Activated CD4-positive, CD25-positive, alpha-beta regulatory T cell treated with anti-CD3 and anti-CD28 coated beads, Interleukin-2, amount 50 U/mL, for 72 hours (primary cell): ENCODE measurements at places on chromosomes 13 and 19.

DNA sequence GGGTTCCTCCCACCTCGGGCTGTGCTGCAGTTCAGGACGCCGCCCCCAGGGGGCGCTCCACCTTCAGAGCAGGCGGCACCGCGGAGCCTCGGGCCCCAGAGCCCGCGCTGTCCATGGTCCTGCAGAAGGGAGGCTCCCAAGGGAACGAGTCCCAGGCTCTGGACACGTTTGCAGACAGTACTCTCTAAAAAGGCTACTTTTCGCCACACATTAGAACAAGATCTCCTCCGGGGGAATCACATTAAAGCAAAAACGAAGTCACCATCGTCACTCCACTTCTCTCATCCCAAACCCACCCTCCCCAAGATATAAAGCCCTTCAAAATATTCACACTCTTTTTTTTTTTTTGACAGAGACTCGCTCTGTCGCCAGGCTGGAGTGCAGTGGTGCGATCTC lies 4.6 kb upstream of the SIGLEC10 start:
- peak; percentile 98 for DNase-seq

DNA sequence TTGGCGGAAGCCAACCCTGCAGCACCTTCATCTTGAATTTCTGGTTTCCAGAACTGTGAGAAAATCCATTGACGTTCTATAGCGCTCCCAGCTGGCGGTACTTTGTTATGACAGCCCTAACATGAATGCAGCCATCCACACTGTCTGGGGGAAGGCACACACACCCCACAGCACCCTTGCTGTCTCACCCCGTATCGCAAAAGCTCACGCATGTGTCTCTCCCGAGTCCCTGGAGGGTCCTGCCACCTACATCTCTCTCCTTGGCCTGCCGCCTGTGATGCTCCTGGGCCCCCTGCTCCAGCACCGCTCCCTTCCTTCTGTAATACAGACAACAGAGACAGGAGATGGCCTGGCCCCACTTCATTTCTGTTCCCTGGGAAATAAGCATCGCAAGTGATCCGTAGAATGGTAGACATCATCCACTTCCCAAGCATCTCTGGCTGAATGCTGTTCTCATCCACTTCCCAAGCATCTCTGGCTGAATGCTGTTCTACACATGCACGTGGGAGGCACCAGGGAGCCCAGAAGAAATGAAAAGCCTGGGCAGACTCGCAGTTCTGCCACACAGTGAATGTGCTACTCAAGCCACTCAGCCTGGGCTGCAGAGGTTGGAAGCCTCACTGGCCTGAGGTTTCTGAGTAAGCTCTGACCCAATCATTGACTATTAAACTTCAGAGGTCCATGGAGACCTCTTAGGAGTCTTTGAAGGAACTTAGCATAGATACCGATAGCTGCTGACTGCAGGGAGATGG lies 29.6 kb downstream of the EPN1 start:
- DNase-seq = no peak

DNA sequence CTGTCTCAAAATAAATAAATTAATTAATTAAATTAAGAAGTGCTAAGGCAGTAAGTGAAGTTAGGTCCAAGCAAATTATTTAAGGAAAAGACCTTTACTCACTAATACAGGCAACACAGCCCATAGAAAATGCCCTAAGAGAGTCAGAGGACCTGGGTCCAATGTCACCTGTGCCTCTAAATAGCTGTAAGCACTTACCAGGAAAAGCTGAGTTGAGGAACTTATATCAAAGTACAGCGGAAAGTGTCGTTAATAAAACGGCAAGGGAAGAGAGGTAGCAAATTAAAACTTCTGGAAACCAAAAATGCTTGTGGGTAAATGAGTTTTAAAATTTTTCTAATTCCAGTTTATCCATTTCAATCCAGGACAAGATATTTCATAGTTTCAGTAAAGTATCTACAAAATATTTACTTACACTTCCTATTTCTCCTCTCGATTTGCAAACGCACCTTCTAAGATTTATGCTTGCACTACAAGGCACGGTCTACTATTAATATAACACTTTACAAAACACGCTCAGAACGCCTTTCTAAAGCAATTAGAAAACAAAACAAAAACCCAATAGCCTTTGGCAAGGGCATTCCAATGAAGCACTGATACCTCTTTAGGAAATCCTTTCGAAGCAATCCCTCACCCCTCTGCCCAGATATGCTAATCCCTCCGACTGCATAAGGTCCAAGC lies 963 bp downstream of the VPS36 start:
- DNase-seq = no peak

GRCh38 chr13:110615005-110615321 lies 382 bp upstream of the NAXD start:
- no peak for DNase-seq

GRCh38 chr13:71374471-71375049 lies 492.4 kb downstream of the DACH1 start:
- DNase-seq = no peak

DNA sequence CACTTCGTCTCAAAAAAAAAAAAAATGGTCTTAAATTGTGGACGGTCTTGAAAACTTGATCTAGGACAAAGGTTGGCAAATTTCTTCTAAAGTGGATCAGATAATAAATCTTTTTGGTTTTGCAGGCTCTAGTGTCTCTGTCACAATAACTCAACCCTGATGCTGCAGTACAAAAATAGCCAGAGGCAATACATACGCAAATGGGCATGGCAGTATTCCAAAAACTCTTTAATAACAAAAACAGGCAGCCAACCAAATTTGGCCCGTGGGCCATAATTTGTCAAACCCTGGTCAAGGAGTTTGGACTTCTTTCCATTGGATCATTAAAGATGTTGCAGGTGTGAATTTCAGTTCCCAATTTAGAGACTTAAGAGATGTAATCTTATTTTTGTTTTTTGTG lies 93.5 kb upstream of the MRI1 start:
- DNase-seq = no peak

DNA sequence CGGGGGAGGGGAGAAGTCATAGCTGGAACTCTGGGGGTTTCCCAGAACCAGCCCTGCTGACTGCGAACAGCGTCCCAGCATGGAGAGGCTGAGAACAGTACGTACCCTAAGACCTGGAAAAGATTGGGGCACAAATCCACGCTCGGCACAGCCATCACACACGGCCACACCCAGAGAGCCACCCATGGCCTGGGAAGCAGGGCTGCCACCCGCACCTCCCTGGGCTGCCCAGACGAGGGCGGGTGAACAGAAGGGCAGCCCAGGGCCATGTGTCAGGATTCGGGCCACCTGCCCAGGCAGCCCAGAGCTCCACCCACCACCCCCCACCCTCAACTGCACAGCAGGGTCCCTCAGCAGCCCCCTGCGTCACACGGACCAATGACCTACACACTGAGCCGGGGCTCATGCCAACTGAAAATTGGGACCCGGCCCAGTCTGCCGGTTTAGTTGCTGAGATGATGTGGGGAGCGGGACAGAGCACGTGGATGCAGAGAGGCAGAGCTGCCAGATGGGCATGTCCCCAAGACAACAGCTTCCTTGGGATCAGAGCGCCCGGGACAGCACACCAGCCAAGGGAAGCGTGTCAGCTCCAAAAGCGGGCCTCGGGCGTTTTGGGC lies 8.5 kb downstream of the UBXN6 start:
- DNase-seq = no peak

DNA sequence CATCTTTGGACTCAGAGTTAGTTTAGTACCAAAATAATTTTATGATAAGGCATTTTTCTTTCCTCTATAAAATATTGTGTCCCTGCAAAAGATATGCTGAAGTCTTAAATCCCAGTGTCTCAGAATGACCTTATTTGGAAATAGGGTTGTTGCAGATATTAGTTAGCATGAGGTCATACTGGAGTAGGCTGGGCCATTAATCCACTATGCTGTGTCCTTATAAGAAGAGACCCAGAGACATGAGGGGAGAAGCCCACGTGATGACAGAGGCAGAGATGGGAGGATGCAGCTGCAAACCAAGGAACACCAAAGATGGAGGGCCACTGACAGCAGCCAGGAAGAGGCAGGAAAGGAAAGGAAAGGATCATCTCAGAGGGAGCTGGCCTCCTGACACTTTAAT lies 6.4 kb downstream of the POGLUT2 start:
- no peak for DNase-seq

GRCh38 chr19:4208385-4209094 lies 20.8 kb upstream of the EBI3 start:
- no peak for DNase-seq

- no peak for DNase-seq
Measured at GRCh38 chr19:17246681-17247425, 1.1 kb upstream of the NR2F6 start.

DNA sequence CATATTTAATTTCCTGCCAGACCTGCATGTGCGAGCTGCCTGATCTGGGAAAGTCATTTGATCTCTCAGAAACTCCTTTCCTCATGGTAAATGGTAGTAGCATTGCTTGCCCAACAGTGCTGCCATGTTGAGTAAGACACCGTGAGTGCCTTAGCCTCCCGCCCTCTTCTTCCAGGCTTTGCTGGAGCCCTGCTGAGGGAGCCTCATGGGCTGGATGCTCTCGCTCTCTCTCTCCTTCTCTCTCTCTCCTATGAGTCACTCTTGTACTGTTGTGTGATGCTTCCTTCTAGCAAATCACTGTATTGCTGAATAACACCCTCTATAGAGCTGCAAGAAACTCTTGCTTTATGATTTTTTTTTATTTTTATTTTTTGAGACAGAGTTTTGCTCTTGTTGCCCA lies 365.5 kb downstream of the UQCRFS1 start:
- DNase-seq = no peak

GRCh38 chr19:6070207-6070681 lies 40.1 kb downstream of the RFX2 start:
- no peak for DNase-seq

DNA sequence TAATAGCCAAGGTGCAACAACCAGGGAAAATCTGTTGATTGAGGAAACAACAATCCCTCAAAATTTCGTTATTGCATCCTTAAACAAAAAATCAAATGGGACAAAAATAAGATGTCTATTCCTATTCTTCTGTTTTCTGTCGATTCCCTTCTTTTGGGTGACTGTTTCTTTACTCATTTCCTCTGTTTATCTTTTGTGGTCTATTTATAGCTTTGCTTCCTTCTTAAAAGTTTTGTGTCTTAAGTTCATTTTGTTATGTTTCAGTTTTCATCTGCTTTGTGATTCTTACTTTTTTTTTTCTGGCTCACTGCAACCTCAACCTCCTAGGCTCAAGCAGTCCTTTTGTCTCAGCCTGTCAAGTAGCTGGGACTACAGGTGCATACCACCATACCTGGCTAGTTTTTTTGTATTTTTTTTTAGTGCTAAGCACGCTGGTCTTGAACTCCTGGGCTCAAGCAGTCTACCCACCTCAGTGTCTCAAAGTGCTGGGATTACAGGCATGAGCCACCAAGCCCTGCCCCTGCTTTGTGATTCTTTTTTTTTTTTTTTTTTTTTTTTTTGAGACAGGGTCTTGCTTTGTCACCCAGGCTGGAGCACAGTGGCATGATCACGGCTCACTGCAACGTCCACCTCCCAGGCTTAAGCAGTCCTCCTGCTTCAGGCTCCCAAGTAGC lies 10.4 kb downstream of the ZNF146 start:
- no peak for DNase-seq

GRCh38 chr19:48689449-48689848 lies 6.3 kb upstream of the FUT2 start:
- no peak for DNase-seq

DNA sequence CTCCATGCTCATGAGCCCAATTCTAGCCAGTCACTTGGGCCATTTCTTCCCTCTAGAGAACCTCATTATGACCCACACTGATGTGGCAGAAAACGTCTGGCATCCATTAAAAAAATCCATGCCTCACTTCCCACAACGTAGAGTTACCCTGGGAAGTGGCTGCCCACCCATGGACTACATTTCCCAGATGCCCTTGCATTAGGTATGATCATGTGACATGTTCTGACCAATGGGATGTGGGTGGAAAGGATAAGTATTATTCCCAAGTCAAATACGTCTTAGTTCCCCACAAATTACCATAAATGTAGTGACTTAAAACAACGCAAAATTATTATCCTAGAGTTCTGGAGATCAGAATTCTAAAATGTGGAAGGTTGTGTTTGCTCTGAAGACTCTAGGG lies 47.9 kb upstream of the ZNRF4 start:
- DNase-seq = no peak

GRCh38 chr19:53870485-53870844 lies 2.8 kb downstream of the MYADM start:
- DNase-seq = no peak

GRCh38 chr13:39016787-39017186 lies 21.1 kb downstream of the PROSER1 start:
- no peak for DNase-seq

DNA sequence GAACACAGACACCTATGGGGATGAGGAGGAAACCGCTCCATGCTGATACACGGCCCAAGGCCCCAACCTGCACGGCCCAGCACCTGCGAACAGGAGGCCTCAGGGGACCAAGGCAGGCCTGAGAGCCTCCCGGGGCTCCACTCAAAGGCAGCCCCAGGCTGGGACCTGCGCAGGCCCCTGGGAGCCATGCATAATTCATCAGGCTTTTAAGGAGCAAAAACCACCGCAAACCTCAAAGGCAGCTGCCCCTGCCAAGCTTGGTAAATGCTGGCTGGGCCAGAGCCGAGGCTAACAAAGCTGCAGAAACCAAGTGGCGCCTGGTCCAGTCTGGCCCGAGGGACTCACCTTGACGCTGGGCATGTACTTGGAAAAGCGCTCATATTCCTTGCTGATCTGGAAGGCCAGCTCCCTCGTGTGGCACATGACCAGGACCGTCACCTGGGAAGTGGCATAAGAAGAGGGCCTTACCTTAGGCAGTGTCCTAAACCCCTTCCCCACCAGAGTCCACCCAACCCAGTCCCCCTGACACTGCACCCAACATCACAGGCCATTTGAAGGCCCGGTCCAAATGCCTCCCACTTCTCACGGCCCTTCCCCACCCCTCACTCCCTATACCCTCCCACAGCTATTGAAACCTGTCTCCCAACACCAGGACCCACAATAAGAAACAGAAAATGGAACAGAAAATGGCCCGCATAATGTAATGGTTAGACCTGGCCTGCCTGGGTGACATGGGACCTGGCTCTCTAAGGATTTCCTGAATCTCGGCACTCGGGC lies 7.8 kb downstream of the DDX39A start:
- DNase-seq = no peak

DNA sequence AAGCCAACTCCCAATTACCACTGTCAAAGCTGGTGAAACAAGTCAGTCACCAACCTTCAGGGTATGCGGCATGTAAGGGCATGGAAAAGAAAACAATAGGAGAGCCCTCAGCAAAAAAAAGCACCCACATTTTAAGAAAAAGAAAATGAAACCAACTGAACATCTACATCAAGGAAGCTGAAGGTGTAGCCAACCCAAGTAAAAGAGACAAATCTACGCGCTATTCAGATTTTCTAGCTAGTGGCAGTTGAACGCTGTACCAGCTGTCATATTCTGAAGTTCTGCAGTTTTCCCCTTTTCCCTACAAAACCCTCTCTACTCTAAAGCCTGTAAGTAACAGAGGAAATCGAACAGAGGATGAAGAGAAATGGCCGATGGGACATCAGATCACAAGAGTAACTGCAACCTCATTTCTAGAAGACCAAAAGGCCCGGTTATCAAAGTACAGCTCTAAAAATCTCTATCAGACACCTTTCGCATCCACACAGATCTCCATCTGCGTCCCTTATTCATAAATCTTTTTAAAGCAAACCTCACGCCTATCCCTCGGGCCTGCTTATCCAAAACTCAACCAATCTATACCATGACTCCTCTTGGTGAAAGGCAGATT lies 1.4 kb downstream of the MYCBP2 start:
- no peak for DNase-seq
